WTC11 (cell line): ENCODE measurements at places on chromosomes 2 and 18.

DNA sequence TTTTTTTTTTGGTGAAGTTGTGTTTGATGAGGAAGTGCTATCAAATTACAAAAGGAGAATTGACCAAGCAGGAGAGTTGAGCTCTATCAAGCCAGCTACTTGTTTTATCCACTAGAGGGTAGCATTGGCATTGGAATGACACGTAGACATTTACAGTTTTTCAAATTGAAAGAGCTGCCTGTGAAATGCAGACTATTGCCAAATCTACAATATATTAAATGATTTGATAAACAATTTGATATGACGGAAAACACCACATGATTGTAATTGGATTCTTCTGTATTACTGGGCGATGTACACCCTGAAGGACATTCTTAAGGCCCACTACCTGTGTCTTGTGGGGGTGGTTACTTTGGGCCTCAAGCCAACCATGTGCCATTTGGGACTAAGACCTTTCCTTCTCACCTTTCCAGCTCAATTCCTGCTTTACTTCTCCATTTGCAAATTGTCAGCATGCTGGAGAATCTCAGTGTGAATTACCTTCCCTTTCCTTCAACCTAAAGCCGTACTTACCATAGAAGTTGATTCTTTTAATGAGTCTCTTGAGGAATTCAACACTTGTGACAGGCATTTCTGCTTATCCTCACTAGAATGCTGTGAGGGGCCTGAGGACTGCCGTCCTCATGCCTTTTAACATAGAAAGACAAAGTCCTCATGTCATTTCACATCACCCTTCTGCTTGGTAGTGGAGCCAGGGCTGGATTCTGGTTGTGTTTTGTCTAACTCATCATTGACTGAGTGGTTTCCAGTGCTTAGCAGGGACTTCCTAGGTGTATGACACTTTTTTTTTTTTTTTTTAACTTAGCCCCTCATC, 134.8 kb upstream of the THUMPD2 start:
- H3K27me3 ChIP-seq: no peaks in the 10 kb centered on the region; the same call in 1 of the 2 replicates
- H3K27ac ChIP-seq: no peak overlapping the region
- DNase-seq: no peak
- no peaks in the 10 kb centered on the region for H3K36me3 ChIP-seq
- H3K4me1 ChIP-seq: peaks cover 20% of the 10 kb centered on the region

GRCh38 chr2:219285894-219286425, 6.8 kb downstream of the DNAJB2 start:
- peak; percentile 78 for DNase-seq
- H3K36me3 ChIP-seq: peaks cover 8% of the 10 kb centered on the region; the same call in 1 of the 2 replicates
- H3K27me3 ChIP-seq: no peaks in the 10 kb centered on the region; the same call in 1 of the 2 replicates
- H3K4me1 ChIP-seq: peaks cover 11% of the 10 kb centered on the region
- peak overlapping the region; percentile 32 for H3K4me3 ChIP-seq

DNA sequence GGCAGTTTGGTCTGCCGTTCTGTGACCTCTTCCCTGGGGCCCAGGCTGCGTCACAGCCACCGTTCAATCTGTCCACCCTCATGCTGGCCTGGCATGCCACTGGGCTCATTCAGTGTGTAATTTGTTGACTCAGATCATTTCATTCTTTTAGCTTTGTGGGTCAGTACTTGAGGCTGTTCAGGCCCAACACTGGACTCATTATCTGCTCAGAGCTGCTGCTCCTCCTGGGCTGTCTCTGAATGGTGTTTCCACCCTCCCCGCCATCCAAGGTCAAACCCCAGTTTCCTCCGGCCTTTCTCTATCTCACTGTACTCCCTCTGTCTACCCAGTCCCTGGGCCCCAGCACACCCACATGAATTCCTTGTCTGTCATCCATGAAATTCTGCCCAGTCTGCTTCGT, 152.4 kb upstream of the NCK2 start:
- H3K4me3 ChIP-seq: no peak overlapping the region
- DNase-seq: no peak
- H3K36me3 ChIP-seq: peaks cover 15% of the 10 kb centered on the region
- peaks cover 22% of the 10 kb centered on the region for H3K4me1 ChIP-seq
- H3K27ac ChIP-seq: peak overlapping the region; percentile 25; the same call in 1 of the 2 replicates

DNA sequence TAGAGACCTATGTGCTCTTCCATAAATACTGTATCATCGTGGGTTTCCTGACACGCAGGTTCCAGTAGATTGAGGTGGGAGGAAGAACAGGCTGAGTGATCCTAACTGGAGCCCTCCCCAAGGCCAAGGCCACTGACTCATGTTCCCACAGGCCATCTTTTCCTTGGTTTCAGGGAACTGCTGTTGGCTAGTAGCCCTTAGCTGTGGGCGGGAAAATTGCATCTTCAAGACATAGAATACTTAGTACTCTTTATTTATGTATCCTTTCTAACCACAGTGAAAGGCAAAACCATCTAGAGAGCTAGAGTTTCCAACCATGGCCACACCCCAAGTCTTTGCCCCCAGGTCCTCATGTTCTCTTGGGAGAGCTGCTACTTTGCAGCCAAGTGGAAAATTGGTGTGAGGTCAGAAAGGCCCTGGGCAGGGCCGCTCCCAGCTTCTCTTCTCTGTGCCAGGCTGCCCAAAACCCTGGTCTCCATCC, 55.9 kb downstream of the COPS8 start:
- H3K4me1 ChIP-seq: no peaks in the 10 kb centered on the region
- peaks cover 3% of the 10 kb centered on the region for H3K27me3 ChIP-seq
- H3K27ac ChIP-seq: no peak overlapping the region
- peaks cover 8% of the 10 kb centered on the region for H3K36me3 ChIP-seq
- DNase-seq: no peak

- H3K27ac ChIP-seq: no peak overlapping the region
- peaks cover 3% of the 10 kb centered on the region for H3K4me1 ChIP-seq
- no peak overlapping the region for H3K4me3 ChIP-seq
- peaks cover 4% of the 10 kb centered on the region; the same call in 1 of the 2 replicates for H3K36me3 ChIP-seq
- H3K27me3 ChIP-seq: peaks cover 14% of the 10 kb centered on the region
These were observed 28.8 kb upstream of the TMEM18 start for GRCh38 chr2:705971-706511.

- H3K4me1 ChIP-seq: no peaks in the 10 kb centered on the region
- H3K4me3 ChIP-seq: no peak overlapping the region
- H3K27me3 ChIP-seq: no peaks in the 10 kb centered on the region
- DNase-seq: no peak
These were observed 19.7 kb upstream of the ARHGAP25 start for GRCh38 chr2:68714866-68715265.

- H3K4me3 ChIP-seq: no peak overlapping the region
- DNase-seq: no peak
- H3K36me3 ChIP-seq: no peaks in the 10 kb centered on the region
- H3K27me3 ChIP-seq: no peaks in the 10 kb centered on the region
- H3K4me1 ChIP-seq: peaks cover 12% of the 10 kb centered on the region; the same call in 1 of the 2 replicates
- H3K27ac ChIP-seq: no peak overlapping the region
These were observed 23.7 kb upstream of the PLEKHM3 start for GRCh38 chr2:208049006-208049405.

- H3K27ac ChIP-seq: no peak overlapping the region
- no peak for DNase-seq
- peaks cover 28% of the 10 kb centered on the region for H3K4me1 ChIP-seq
These were observed 80.0 kb upstream of the SLC66A3 start for GRCh38 chr2:11075221-11075620.

- no peak for DNase-seq
- no peak overlapping the region for H3K4me3 ChIP-seq
- H3K4me1 ChIP-seq: no peaks in the 10 kb centered on the region
- no peak overlapping the region for H3K27ac ChIP-seq
- H3K36me3 ChIP-seq: peaks cover 3% of the 10 kb centered on the region; the same call in 1 of the 2 replicates
- H3K27me3 ChIP-seq: no peaks in the 10 kb centered on the region
These were observed 21.3 kb downstream of the SCN1A start for GRCh38 chr2:166106431-166107015.

DNA sequence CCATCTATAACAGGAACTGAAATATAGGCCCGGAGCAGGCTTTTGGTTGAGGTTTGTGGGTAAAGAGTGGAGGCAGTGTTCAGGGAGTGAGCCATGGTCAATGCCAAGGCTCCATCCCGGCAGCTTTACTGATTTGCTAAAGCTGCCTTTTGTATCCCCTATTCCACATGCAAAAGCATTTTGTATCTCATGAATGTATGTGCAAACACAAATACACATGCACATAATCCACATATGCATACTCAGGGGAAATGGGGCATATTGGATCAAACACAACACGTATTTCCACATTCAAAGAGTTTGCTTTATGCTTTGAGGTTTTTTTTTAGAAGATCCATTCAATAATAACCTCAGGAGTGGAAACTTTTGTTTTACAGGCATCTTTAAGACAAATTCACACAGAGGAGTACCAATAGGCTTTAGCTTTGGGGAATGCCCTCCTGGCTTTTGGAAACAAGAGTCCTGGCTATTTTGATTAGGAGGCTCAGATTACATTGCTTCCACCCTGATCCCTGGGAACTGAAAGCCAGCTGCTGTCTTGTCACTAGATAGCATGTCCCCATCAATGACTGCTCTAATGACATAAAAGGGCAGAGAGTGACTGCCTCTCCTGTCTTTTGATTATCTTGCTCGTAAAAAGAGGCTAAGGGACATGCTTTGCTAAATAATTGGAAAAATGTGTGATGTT, 263.2 kb downstream of the EN1 start:
- no peak for DNase-seq
- peaks cover 20% of the 10 kb centered on the region for H3K4me1 ChIP-seq
- H3K27ac ChIP-seq: no peak overlapping the region
- H3K4me3 ChIP-seq: no peak overlapping the region
- H3K27me3 ChIP-seq: no peaks in the 10 kb centered on the region; the same call in 1 of the 2 replicates

GRCh38 chr18:79898952-79899608, 52.4 kb downstream of the SLC66A2 start:
- H3K4me3 ChIP-seq: no peak overlapping the region
- no peaks in the 10 kb centered on the region for H3K4me1 ChIP-seq
- no peak overlapping the region for H3K27ac ChIP-seq
- peaks cover 45% of the 10 kb centered on the region for H3K27me3 ChIP-seq
- peak; percentile 5 for DNase-seq
- peaks cover 53% of the 10 kb centered on the region for H3K36me3 ChIP-seq
